ENCODE measurements at places on chromosomes 6 and 20.
A peak's percentile ranks its signal among the peaks of the same experiment; 100 is the strongest.

DNA sequence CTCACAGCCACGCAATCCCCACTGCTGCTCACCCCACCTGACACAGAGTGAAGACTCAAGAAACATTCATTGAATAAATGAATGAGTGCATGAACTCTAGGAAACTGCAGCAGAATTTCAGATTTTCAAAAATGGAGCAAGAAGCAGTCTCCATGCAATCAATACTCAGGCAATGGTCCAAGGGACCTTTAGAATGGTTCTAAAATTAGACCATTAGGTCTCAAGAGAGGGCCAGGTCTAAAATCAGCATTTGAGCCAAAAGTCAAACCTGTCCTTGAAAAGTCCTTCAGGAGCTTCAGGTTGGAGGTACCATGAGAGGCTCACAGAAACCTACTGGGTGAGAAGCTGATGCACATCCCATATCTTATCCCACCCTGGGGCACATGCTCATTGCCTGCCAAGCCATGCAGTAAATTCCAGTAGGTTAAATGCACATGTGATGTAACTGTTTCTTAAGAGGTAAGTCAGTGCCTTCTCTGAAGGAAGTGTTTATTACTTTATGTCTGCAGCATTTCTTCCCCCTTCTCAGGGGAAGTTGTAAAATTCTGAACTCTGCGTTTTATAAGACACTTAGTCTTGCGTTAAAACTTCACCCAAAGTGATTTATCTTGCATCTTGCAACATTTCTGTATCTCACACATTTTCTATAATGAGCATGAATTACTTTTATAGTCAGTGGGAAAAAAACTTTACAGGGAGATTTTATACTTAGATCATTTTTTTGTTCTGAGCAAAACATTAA lies 126.6 kb downstream of the ADAT2 start:
- peak; percentile 90 for DNase-seq

- DNase-seq: no peak
Measured at GRCh38 chr6:71510057-71510713, 221.6 kb downstream of the OGFRL1 start.

DNA sequence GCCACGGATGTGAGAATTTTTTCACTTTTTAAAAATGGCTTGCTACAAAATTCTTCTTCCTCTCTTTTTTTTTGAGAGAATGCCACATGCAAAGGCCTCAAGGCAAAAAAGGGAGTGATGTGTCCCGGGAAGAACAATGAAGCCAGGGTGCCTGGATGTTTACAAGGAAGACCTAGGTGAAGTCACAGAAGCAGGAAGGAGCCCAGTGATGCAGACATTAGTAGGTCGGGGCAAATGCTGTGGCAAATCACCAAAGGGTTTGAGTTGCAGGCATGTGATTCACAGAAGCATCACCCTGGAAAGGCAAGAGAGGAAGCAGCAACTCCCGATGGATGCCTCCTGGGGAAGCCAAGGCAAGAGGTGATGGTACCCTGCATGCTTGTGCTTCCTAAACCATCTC lies 46.8 kb downstream of the FARS2 start:
- no peak for DNase-seq

DNA sequence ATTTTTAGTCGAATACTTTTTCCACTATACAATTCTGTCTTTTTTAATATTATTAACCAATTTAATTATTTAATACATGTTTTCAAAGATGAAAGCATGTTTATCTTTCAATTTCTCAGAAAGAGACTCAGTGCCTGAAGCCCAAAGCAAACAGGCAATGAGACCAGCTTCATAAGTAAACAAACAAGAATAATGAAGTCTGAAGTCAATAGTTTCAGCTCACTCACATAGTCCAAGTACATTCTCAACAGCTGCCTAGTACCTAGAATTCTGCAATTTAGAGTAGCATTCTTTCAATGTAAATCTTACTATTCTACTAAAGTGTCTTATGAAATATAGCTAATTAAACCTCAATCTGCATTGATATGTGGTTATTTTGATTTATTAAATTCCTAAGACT lies 626.5 kb upstream of the NRSN1 start:
- no peak for DNase-seq

GRCh38 chr6:129206821-129207220 lies 323.9 kb downstream of the LAMA2 start:
- DNase-seq: no peak

GRCh38 chr6:109922851-109923250 lies 55.3 kb upstream of the GPR6 start:
- DNase-seq: no peak

DNA sequence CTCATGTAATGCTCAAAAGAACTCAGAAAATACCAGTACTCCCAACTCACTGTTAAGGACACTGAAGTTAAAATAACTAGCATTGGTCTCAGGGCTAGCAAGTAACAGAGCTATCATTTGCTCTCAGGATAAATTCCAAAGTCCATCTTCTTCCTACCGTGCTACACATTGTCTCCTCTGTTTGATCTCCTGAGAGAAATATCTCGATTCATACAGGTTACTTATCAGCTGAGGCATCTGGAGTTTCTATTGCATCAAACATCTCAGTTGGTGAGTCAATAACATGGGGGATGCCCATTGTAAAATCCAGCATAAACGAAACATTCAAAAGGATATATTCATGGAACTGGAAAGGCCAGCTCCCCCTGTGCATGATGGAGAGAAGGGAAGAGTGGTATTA lies 147.4 kb downstream of the BACH2 start:
- DNase-seq: no peak

GRCh38 chr20:41183831-41184230 lies 46.5 kb downstream of the PLCG1 start:
- DNase-seq: no peak

GRCh38 chr6:41439524-41440418 lies 104.4 kb downstream of the NCR2 start:
- no peak for DNase-seq

DNA sequence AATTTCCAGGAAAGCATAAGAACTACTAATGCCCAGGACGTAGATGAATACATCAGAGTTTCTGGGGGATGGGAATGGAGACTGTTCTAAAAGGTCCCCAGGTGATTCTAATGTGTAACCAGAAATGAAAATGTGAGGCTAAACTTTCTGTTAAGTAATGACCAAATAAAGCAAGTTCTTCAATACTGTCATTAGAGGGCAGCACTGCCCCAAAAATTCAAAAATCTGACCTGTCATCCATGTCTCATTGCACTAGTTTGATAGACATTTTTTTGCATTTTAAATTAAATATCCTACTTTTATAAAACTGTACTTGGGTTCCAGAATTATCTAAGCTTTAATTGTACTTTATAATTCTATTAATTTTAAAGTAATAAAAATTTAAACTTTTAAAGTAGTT lies 94.9 kb downstream of the RFX6 start:
- DNase-seq: no peak

DNA sequence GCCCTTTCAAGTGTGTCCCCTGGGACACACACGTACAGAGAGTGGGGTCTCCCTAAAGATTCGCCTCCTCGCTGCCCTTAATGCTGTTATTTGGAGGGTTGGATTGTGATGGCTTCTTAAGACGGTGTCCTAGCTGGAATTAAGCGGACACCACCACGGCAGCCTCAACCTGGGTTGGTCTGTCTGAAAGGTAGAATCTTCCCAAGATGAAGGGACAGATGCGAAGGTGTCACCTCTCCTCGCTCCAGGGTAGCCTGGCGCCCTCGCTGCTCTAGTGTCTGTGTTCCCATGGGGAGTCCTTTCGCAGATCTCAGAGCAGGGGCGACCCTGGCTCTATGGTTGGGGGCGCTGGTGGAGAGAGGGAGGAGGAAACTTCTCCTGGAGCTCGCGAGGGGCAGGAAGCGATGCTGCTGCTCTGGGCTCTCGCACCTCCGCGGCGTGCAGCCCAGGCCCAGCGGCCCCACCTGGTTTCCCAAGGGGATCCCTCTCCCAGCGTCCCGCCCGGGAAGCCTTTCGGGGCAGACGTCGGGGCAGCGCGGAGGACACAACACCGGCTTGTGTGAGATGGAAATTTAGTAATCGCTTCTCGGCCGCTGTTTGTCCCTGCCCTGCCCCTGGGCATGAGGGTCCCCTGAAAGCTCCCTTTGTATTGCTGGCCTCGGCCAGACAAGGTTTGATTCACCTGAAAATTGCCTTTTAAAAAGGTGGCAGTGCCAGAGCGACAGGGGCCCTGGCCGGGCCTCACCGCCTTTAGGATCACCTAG lies 1.7 kb downstream of the RSPO3 start:
- no peak for DNase-seq

DNA sequence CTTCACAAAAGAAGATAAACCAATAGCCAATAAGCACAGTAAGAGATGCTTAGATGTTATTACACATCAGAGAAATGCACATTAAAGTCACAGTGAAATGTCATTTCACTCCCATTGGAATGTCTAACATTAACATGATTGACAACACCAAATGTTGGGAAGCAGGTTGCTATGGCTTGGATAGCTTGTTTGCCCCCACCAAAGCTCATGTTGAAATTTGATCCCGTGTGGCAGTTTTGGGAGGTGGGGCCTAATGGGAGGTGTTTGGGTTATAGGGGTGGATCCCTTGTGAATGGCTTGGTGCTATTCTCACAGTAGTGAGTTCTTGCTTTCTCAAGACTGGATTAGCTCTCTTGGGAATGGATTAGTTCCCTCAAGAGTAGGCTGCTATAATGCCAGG lies 44.8 kb downstream of the MRAP2 start:
- no peak for DNase-seq

GRCh38 chr6:150286912-150287311 lies 81.9 kb upstream of the IYD start:
- DNase-seq: no peak

- DNase-seq: no peak
Measured at GRCh38 chr6:44733126-44733525, 345.6 kb downstream of the CDC5L start.

- DNase-seq: no peak
Measured at GRCh38 chr6:21431526-21431925, 162.0 kb upstream of the SOX4 start.

All from GM04503 (cell line).